LHCN-M2 (cell line): ENCODE measurements at places on chromosomes 1 and 21. TPM values are rescaled to one million over a fixed set of nuclear protein-coding genes. Genes with fewer than 3 reads are reported as not detected.

The CRB1 gene
- 0.06 and 0.13 TPM in 2 replicates for total RNA-seq

The APH1A gene
- 114 and 117 TPM in 2 replicates for total RNA-seq

The RNU1-1 gene
- total RNA-seq: under 0.01 TPM in 1 of 2 replicates, not detected in the other

The PBX1 gene
- total RNA-seq: 1.9 and 3.6 TPM in 2 replicates

The RIMKLA gene
- not detected in 2 replicates for total RNA-seq

The PPIAL4G gene
- total RNA-seq: not detected in 2 replicates

The ECM1 gene
- total RNA-seq: 108 and 129 TPM in 2 replicates

The S100A9 gene
- not detected in 2 replicates for total RNA-seq

The SH3GLB1 gene
- 39.2 and 45.2 TPM in 2 replicates for total RNA-seq

The KCNJ9 gene
- not detected in 2 replicates for total RNA-seq

The SLC9C2 gene
- total RNA-seq: not detected in 2 replicates

The CHIT1 gene
- total RNA-seq: 2.4 and 3.9 TPM in 2 replicates

The TINAGL1 gene
- 0.19 TPM in 1 of 2 replicates, not detected in the other for total RNA-seq

The MYBPHL gene
- total RNA-seq: 0.23 TPM in 1 of 2 replicates, not detected in the other

The EXO1 gene
- 34.2 and 37.7 TPM in 2 replicates for total RNA-seq

The NCMAP gene
- total RNA-seq: not detected in 2 replicates

The IL10 gene
- not detected in 2 replicates for total RNA-seq

The SLC27A3 gene
- total RNA-seq: 0.38 and 0.98 TPM in 2 replicates

The BRDT gene
- total RNA-seq: not detected in 2 replicates

The PLA2G4A gene
- total RNA-seq: not detected in 2 replicates
